Right kidney (tissue), 9 donors: ENCODE measurements at places on chromosomes 1 and 21.
A peak's percentile ranks its signal among the peaks of the same experiment; 100 is the strongest.

- no peak for DNase-seq
Observed at GRCh38 chr1:234322979-234323378, 50.3 kb upstream of the COA6 start.

GRCh38 chr1:223504741-223505140, 111.5 kb downstream of the CCDC185 start:
- DNase-seq, result peak; percentile 44

DNA sequence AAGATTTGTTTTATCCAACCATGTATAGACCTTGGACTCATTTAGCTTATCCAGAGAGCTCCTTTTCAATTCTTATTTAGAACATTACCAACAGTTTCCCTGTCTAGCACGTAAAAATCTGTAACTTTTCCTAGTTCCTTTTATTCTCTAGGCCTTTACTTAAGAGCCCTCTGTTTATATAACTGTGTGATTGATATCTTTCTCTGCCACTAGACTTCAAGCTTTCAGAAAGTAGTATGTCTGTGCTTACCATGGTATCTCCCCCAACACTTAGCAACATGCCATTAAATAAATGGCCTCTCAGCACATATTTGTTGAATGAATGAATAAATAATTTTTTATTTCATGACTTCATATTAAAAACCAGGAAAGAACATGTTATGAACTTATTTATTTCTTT, 209.4 kb downstream of the PTPRC start:
- no peak for DNase-seq

- no peak for DNase-seq
Observed at GRCh38 chr1:59697150-59697800, 117.5 kb upstream of the HOOK1 start.

DNA sequence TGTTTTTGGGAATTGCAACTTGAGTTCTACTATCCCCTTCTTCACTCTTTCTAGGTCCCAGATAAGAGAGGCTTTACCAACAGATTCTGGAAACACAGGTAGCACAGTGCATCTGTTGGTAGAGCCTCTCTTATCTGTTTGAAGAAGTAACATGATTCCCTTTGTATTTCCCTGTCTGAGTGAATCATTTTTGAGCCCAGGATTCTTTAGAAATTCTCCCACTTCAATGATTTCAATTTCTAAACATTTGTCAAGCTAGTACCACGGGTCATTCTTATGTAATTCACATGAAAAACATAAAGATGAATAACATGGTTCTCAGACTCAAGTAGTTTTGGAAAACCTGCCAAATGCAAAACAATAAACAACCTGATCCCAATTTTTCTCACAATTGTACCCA, 72.0 kb upstream of the DUSP10 start:
- DNase-seq, result no peak

GRCh38 chr1:26784023-26784871, 3.5 kb upstream of the PIGV start:
- DNase-seq, result peak; percentile 22

GRCh38 chr1:37725851-37726613, 33.7 kb downstream of the CDCA8 start:
- DNase-seq, result no peak

- DNase-seq, result no peak
Observed at GRCh38 chr1:21149855-21150432, 26.8 kb downstream of the EIF4G3 start.

DNA sequence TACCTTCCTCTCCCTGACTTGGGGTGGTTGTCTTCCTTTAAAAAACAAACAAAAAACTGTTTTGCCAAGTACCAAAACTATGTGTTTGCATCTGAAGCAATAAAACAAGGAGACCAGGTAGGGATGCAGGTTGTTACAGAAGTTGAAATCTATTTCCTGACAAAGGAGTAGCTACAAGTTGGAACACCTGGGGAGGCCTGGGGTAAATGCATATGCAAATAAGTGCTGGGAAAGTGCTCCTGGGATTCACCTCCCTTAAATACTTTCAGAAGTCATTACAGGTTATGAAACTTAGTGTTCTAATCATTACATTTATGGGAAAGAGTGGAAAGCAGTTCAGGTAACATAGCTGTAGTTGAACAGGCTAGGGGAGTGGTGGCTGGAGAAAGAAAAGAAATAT, 1.9 kb upstream of the TSNAX start:
- DNase-seq, result no peak

DNA sequence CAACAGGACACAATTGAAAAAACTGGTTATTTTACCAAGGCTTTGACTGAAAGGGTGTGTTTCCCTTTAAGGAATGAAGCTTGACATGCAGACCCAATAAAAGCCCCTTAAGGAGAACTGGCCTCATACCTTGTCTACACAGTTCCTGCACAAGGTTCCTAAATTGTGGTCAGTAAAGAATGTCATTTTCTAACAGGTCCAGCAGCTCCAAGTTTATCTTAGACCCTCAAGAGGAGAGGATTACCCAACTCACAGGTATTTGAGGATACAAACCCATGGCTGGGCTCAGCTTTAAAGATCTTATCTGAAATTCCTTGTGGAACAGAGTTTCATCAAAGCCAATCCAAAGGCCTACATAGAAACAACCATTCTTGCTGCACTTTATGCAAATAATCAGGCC, 31.4 kb upstream of the CBR3 start:
- no peak for DNase-seq

GRCh38 chr1:10745886-10746455, 50.5 kb downstream of the CASZ1 start:
- no peak for DNase-seq

DNA sequence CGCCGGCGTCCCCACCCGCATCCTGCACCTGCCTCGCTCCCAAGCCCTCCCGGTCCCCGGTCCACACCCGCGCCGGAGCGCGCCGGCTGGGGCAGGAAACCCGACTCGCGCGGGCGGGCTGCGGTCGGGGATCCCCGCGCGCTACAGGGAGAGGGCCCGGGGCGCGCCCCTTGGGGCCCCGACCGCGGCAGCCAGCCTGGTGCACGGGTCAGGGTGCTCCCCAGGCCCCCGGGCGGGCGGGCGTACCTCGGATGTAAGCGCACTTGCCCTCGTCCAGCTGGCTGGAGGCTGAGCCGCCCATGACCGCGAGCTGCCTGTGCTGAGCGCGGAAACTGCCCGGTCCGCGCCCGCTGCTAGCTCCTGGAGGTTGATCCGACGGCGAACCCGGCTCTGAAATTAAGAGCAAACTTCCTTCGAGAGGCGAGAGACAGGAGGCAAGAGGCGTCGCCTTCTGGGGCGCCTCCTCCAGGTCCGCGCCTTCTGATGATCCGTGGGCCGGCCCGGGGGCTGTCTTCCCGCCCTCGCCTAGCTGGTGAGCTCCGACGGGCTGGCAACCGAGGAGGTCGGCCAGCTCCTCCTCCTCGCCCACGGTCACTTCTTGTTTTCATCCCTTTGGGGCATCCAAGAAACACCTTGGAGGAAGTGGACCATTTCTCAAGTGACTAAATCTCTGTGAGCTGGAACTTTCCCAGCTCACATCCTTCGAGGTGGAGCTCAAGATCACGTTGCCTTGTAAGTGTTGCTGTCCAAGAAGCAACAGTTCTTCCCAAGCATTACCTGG, at the start of gene NIBAN1:
TSS of gene NIBAN1 (minus strand) at position 453 of the 781 bp plus-strand sequence. CDS start at position 301, 152 bp downstream.
- DNase-seq, result peak; percentile 74

DNA sequence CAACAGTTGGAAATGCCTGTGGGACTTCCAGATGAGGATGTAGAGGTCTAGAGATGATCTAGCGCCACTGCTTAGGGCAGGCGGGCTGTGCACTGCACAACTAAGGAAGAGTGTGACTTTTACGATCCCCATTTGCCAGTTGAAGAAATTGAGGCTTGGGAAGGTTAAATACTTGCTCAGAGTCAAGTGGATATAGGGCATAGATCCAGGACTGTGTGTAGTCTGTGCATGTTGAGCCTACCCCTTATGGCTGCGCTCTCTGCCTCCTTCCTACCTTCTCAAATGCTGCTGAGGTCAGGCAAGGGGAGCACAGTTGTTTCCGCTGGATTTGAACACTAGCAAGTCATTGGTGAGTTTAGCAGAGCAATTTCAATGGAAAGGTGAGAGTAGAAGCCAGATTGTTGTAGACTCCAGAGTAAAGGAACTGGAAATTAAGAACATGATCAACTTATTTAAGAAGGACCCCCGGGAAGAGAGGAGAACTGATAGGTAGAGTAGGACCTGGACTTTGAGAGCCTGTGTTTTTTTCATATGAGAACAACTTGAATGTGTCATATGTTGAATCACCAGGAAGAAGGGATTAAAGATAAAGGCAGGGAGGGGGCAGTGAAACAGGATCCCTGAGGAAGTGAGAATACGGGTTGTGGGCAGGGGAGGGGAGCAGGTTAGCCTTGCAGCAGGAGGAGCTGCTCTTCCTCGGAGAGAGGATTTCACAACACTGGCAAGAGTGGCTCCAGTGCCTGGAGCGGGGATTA, 2.7 kb downstream of the CAPN2 start:
- DNase-seq, result no peak

DNA sequence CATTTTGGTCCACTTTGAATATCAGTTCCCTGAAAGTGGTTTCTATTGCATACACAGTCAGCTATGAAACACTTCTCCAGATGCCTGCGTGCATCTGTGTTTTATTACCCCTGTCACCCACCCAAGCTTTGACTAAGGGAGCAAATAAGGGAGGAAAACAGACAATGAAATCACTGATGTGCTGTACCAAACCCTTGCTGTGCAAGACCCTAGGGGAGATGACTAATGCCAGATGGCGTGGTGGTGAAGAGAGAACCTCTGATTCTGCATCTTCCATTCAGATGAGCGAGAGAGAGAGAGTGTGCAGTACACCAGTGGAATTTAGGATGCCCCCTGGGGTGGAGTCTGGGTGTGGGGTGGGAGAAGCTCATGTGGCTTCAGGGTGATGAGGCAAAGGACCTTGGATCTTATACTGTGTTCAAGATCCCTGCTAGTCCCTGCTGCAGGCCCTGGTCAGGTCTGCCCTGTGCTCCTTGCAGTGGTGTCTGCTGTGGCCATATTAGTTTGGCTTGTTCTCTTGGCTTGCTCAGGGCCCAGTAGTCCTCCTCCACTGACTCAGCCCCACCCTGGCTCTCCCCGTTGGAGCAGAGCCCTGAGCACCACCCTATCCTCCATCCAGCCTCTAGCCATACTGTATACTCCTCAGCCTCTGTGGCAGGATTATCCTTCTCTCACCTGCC, 18.5 kb downstream of the CLCA1 start:
- no peak for DNase-seq

DNA sequence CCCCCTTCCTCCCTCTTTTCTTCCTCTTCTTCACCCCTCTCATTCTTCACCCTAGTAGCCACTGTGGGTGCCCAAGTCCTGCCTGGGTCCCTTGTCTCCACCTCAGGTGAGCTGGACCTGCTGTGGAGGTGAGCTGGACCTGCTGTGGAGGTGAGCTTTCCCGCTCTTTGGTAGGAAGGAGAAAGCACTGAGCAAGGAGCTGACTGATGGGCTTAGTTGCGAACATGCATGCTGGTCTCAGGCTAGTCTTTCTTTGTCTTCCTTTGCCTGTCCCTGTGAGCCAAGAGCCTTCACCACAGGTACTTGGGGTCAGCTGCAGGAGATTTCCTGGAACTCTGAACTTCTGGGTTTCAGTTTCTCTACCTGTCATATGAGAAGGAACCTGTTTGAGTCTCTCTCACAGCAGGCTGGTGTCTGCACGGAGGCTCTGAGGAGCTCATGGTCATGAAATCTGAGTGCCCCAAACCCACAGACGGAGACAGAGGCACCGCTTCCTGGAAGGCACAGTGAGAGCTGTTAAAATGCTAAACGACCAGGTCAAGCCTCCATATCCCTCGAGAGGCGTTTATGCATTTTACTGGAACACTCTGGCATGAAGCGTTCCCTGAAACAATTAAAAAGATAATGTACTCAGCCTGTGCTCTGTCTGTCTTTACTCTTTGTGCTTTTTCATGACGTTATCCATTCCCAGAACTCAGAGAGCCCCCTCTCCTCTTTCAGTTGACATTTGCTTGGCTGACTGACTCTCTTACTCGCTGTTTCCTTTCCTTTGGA, 69.5 kb downstream of the RHOU start:
- DNase-seq, result peak; percentile 60

DNA sequence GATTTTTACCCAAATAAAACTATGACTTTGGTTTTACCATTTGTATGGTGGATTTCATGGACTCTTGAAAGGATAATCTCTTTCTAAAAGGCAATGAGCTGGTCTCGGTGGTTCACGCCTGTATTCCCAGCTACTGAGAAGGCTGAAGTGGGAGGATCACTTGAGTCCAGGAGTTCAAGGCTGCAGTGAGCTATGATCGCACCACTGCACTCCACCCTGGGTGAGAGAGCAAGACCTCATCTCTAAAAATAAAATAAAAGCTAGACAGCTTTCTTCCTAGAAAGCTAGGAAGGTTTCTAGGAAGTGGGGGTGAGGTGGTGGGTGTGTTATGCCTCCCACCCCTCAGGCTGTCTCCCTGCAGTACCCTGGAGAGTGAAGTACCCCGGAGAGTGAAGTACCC, 54.0 kb upstream of the L1TD1 start:
- DNase-seq, result no peak

- DNase-seq, result no peak
Observed at GRCh38 chr1:181134543-181135436, 46.3 kb downstream of the IER5 start.

GRCh38 chr1:14848625-14849024, 250.1 kb downstream of the KAZN start:
- peak; percentile 51 for DNase-seq

GRCh38 chr1:101200513-101200912, 36.3 kb upstream of the S1PR1 start:
- no peak for DNase-seq

DNA sequence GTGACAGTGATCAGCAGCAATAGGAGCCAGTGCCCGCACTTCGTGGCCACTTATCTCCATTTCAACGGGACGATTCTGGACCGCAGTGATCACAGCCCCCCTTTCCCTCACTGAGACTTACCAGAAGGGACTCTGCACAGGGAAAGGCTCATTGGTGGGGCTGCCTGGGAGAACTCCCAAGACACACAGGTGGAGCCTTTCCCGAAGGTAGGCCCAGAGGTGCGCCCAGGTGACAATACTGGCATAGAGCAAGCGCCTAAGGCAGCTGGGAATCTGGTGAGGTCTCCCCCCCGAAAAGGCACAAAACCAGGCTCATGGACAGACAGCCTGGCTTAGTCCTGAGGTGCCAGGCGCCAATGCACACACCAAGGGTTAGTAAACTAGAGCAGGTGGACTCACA, 318.9 kb downstream of the AJAP1 start:
- no peak for DNase-seq

DNA sequence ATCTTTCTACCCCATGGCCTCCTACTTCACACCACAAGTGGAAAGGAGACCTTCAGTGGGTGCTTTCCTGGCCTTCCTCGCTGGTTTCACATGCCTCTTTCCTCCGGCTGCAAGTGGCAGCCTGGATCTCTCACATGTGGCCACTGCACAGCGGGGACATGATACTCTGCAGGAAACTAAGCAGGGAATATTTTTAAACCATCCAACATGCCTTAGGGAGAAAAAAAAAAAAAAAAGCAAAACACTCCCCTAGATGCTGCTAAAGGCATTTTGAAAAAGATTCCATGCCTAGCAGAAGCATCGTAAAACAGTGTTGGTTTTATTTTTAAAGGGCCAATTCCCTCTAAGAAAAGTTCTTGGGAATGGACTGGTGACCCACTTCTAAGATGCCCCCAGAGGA, 12.2 kb upstream of the GJA5 start:
- no peak for DNase-seq

- no peak for DNase-seq
Observed at GRCh38 chr1:119659628-119660027, 11.6 kb upstream of the ZNF697 start.
